ENCODE measurements at places on chromosomes 7 and 10. TPM values are rescaled to one million over a fixed set of nuclear protein-coding genes. Genes with fewer than 3 reads are reported as not detected.

The AKAP9 gene
- total RNA-seq = 32.8 TPM

The LLCFC1 gene
- total RNA-seq = not detected

The SLC35B4 gene
- total RNA-seq = 16.2 TPM

The NUTM2A gene
- not detected for total RNA-seq

The SLC26A4 gene
- total RNA-seq = not detected

The ZCWPW1 gene
- total RNA-seq = 0.76 TPM

Measured in HT-29 (cell line).